Cerebellar cortex (tissue), 1 donor: ENCODE measurements at places on chromosomes 2 and 18.

DNA sequence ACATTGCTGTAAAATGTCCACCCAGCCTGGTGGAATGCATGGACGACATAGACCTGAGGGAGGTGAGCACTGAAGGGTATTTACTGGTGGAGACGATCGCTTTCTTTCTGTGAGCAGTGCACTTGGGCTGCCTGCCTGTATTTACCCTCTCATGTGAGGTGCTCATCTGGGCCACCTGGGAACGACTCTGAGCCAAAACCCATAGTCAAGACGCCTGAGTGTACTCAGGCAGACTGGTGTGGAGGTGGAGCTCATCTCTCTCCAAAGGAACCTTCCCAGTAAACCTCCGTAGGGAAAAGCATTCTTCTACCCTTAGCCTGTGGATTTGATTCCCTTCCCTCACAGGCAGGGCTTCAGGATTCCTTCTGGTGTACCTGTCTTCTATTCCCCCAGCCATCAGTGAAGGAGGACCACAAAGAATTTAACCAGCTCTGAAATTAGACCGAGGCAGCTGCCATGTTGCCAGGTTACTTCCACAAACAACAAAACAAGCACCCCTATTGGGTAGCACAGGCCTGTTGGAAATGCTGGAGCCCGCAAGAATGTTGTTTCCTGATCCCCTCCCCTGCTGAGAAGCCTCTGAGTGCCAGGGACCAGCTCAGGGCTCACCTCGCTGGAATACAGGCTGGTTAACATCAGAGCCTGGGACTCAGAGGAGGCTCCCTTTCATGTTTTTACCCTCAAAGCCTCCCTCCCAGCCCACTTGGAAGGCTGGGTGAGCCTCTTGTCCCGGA, 47.5 kb upstream of the TXNDC2 start:
- no peak for DNase-seq

GRCh38 chr18:43141208-43141607, 25.7 kb upstream of the RIT2 start:
- DNase-seq: no peak

- DNase-seq: peak; percentile 88
Observed at GRCh38 chr2:127901339-127902056, 15.7 kb upstream of the AMMECR1L start.

DNA sequence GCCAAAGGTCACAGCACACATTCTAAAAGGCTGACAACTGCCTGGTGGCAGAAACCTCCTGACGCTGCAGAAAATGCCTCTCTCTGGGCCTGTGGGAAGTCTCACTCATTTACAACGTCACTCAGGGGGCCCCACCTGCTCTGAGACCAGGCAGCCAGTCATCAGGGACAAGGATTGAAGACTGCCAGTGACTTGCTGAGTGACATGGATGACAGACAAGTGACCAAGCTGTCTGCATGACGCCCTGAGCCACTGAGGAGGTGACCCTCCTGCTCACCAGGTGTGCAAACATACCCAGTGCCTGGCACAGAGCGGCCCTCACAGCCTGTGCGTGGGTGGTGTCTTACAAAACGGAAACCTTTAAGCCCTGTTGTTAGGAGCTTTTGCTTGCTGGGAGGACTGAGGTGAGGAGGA, 392.4 kb downstream of the TNS1 start:
- DNase-seq: peak; percentile 75

DNA sequence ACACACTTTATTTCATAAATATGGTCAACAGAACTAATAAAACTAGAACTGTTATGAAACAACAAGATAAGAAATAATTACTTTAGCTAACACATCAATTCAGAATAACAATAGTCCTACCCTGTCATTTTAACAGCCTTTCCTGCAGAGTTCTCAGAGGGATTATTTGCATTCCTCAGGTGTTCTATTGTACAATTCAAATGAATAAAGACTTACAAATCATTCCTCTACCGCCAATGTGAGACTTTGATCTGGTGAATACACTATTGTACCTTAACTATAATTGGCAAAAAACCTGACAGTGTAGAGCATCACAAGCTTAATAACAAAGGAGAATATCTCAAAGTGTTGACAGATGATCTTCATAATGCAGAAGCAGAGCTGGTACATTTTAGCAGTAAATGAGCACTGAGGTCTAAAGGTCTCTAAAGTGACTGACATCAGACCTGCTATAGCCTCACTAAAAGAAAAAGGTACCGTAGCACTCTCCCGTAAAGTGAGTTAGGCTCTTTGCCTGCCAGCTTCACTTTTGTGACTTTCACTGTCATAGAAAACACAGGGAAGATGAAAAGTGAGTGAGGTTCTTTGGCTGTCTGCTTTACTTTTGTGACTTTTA, 118.8 kb upstream of the SP3 start:
- no peak for DNase-seq

DNA sequence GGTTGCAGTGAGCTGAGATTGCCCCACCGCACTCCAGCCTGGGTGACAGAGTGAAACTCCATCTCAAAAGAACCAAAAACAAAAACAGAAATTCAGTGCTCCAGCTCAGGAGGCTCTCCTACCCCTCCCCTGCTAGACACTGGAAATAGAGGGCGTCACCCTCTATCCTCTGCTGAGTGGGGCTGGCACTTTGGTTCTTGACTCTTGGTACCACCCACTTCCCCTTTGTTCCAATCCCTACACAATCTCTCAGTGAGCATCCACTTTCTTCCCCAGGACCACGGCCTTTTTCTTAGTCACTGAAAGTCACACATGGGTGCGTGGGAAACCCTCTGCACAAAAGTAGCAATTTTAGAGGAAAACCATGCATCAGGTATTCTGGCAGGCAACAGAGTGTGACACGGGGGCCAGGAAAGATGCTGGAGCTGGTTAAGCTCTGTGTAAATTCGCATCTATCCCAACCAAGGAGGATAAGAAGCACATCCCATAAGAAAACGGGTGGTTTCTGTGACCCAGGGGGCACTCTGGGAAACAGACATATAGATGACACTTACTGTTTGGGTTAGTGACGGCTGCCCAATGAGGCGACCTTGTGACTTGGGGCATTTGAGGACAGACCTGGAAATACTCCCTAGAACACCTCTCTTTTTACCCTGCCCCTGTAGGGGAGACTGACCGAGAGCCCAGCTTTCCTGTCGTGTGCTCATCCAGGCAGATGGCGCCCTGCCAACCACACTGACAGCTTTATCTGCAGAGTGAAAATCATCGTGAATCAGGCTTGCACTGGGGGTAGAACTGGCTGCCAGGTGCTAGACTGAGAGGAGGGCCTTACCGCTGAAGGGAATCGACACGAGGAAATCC, 7.7 kb downstream of the HJURP start:
- no peak for DNase-seq

DNA sequence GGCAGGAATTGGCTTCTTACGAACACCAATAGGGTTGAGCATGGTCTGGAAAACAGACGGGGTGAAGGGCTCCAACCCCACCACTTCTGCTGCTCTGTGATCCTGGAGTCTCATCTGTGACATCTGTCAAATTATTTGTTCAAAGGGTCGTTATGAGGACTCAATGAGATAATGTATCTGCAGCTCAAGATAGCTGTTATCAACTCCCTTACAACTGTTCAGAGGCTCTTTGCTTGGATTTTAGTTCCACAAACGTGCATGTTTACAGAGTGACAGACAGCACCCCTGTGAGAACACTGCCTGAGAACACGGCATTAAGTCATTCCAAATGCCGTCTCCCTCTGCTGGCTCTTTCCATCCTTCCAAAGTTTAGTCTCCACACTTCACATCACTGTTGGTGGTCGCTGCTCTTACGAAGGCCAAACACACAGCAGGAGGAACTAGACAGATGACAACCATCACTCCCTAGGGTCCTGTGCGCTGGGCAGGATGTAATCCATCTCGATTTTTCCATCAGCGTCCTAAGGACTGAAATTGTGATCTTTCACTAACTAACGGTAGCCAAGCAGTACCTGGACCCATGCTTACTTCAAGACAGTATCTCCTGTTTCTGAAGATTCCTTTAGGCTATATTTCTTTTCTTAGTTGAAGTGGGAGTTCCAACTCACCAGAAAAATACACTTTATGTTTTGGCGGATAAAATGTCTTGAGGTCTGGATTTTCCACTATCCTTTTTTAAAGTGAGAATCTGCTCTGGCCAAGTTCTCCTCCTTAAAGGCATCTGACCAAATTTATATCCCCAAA, 220.3 kb downstream of the ANAPC1 start:
- DNase-seq: no peak

DNA sequence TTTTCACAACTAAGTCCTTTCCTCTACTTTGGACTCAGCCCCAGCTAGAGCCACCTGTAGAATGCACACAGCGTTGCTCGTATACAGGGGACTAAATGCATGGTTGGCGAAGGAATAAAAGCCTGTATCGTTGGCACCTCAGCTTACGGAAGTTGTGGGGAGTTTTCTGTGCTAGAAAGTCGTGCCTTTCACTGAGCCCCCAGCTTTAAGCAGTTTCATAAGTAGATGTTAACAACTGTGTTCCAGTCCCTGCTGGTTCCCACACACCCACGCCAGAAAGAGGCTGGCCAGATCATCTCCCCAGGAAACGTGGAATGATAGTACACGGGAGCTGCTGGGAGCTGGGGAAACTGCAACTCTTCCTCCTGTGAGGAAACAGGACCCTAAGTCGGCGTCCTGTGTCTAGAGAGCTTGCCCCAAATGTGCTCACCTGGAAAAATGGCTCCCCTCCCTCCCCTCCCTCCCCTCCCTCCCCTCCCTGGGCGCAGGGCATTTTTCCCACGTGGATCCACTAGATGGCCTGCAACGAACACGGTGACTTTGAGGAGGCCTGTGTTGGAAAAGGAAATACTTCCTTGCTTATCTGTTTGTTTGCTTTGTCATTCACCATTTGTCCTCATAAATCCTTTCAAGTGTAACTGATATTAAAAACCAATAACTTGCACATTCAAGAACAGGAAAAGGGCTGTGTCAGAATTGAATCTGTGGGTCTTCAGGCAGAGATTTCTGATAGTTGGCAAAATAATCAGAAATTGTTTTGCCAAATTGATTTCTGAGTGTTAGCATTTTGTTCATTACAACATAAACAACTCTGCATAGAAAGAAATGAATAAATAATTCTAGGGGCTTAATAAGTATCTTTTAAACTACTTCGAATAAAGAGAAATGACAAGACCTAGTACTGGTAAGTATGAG, 43.9 kb upstream of the RFX8 start:
- peak; percentile 57 for DNase-seq

DNA sequence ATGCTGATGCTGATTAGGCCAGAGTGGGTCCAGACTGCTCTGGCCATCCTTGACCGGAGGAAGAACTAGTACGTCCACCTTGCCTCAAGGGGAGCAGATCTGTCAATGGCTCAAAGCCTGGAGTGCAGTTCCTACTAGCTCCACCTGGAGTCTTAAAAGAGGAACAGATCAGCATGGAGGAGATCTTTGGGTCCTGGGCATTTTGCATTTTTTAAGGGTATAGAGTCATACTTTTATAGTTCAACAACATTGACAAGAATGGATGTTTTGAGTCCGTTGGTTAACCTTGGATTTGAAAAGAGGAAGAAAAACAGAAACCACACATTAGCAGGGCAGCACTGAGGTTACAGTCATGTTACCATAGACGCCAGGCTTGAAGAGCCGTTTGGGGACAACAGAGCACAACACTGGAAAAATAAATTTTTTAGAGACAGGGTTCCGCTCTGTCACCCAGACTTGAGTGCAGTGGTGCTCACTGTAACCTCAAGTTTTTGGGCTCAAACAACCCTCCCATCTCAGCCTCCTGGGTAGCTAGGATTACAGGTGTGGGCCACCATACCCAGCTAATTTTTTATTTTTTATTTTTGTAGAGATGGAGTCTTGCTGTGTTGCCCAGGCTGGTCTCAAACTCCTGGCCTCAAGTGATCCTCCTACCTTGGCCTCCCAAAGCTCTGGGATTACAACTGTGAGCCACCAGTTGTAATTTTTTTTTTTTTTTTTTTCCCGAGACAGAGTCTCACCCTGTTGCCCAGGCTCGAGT, 78.5 kb downstream of the PRKCE start:
- no peak for DNase-seq

DNA sequence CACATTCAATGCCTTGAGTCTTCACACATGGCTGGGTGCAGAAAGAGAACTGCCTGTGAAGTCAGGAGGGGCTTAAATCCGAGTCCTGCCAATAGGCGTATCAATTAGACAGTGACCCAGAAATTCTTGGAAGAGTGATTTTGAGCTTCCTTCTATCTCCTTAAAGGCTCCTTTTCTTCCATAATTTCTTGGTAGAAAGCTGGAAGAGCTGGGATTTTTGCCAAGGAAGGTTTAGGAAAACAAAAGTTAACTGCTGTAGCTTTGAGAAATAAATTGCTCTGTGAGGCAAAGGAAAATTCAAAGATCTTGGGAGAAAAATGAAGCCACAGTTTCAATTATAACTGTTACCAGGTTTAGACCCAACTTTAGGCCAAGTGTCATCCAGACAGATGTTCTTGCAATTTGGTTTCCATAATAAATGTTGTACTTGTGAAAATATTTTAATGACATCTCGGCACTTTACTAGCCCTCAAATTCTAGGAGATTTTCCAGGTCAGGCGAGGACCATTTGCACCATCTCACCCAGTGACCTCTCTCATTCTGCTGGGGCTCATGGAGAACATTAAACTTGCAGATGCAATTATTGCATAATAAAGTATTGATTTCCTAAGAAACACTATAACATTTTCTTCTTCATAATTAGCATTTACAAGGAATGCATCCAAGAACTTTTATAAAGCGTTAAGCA, 329.7 kb upstream of the MEIS1 start:
- DNase-seq: no peak

DNA sequence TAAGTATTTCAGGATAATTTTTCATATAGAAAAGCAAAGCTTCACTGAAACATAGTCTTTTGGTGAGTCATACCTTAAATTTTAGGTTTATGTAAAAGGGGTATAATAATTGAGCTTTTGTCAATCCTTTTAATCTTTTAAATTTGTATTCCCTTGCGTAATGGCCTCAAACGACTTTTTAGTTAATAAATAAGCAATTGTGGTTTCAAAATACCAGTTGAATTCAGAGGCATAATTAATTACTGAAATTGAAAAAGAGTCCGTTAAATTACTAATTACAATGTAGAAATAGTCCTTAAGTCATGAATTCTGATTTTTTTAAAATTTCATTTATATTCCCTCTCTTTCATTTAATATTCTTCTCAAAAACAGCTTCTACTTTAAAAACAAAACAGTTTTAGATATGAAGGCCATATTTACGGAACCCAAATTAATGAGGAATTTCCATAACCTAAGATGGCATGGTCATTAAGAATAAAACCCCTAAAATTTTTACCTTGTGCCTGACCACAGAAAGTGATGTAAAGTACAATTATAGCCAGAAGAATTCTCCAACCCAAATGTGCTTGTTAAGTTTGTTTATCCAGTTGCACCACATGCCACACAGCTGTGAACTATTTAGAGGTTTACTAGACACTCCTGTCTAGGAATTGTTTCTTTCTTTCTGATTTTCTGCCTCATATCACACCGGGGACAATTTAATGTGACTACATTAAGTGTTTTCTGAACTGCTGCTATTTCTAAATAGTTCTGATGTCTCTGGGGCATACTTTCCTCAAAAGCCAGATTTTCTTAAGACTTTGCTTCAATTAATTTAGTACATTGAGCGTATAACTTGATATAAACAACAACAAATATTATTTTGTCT, 60.7 kb upstream of the ITGA4 start:
- DNase-seq: no peak

DNA sequence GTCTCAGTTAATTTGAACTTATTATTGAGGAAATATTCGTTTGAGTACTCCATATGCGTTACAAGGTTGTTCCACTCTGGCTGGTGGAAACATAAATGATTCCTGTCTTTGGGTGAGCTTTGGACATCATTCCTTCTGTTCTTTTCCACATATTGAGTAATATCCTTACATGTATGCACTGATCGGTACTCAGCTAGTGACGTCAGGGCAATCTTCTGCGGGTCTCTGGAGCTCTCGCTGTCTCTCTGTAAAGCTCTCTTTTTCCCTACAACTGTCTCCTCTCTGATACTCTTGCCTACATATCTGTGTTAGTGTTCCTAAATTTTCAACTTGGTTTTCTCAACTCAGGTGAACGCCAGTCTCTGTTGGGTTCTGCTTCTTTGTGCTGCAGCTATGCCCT, 23.4 kb upstream of the IL36G start:
- no peak for DNase-seq
